ENCODE measurements at places on chromosomes 16 and 17. TPM values are rescaled to one million over a fixed set of nuclear protein-coding genes. Genes with fewer than 3 reads are reported as not detected.

DNA sequence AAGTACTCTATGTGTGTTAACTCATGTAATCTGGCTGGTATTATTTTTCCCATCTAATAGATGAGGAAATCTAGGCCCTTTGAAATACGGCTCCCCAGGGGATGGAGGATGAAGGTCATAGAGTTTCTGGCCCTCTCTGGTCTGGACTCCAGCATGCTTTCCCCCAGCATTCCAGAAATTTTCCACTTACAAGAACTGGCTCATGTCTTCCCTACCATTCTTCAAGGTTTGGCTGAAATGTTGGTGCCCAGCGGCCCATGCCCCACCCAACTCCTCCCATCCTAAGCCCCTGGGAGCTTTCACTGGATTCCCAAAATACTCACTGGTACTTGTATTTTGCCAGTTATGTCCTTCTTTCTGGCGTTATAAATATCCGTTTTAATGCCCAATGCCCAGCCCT is 237.5 kb upstream of the NLRP1 start:
- DNase-seq, result no peak

GRCh38 chr16:50910736-50911100 is 168.8 kb downstream of the CYLD start:
- DNase-seq, result no peak

DNA sequence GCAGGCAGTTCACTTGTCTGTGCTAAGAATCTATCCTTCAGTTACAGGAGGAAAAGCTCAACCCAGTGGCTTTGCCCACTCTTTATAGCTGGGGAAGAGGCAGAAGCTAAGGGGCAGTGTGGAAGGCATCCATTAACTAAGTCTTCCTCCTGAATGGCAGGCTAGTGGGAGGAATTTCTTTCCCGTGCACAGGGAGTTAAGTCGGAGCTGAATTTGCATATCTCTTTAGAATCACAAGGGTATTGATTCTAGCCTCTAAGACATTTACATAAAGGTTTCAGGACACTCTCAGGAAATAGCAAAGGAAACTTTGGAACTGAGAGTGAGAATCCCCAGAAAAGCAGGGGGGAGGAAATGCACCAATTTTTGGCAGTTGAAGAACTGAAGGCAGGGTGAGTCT is 245.6 kb downstream of the CA10 start:
- no peak for DNase-seq

DNA sequence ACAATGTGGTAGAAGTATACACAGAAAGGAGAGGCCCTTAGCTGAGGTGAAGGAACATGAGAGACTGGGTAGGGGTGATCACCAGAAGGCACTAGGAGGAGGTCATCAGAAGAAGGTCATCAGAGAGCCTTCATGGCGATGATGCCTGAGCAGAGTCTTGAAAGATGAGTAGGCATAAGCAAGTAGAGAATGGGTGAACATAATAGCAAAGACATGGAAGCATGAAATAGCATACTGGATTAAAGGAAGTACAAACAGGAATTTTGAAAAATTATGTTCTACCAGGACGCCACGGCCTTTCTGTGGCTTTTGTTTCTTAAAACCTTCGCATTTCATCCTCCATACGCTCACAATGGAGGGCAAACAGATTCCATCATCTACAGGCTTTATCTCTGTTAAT is 2.9 kb downstream of the IKZF3 start:
- DNase-seq, result no peak

- no peak for DNase-seq
Observed at GRCh38 chr17:30816165-30816564, 8.3 kb downstream of the CRLF3 start.

Gene MYH2
- 7.4 TPM for total RNA-seq

Gene ABCA3
- total RNA-seq, result 23.4 TPM
